ELF-1 (cell line): ENCODE measurements at places on chromosomes 3 and 15.

- DNase-seq = no peak
Measured at GRCh38 chr3:114494498-114494897, 200.7 kb downstream of the TIGIT start.

- DNase-seq = no peak
Measured at GRCh38 chr15:88764448-88764847, 38.8 kb upstream of the ACAN start.

DNA sequence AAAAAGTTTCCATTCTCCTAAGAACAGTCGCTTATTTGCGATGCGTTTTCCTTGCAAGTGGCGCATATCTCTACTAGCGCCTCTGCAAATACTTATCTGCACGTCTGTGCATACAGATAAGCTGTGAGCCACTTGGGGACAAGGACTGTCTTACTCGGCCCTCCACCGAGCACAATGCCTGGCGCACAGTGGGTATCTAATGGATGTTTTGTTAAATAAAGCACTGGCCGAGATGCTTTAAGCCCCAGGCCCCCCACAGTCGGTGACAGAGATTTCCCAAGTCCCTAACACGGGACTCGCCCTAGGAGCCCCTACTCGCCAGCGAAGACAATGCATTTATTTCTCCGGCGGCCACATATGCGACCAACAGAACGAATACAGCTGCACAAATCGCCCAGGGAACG lies 503 bp downstream of the HLTF start:
- DNase-seq = no peak

GRCh38 chr3:4823986-4824925 lies 155.0 kb upstream of the BHLHE40 start:
- DNase-seq = no peak

GRCh38 chr3:36891701-36892160 lies 53.1 kb downstream of the TRANK1 start:
- no peak for DNase-seq

GRCh38 chr3:64818196-64818595 lies 130.4 kb upstream of the ADAMTS9 start:
- no peak for DNase-seq

DNA sequence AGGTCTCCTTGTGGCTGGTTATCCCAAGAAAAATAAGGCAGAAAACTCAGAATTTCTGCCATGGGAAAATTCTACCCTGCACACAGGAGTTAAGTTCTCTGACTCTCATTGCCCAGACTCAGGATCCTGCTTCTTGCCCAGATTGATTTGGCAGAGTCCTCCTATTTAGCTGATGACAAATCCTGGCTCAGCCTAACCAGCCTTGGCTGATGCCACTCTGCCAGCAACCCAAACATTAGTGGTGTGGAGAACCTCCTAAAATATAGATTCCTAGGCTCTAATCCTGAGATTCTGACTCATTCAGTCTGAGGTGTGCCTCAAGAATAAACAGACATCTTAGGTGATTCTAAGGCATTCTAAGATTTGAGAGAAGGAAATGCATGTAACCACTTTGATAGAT lies 60.5 kb upstream of the ACTC1 start:
- no peak for DNase-seq

GRCh38 chr15:39131609-39132008 lies 449.3 kb upstream of the THBS1 start:
- DNase-seq = no peak
